ENCODE measurements at places on chromosomes 2 and 18.

DNA sequence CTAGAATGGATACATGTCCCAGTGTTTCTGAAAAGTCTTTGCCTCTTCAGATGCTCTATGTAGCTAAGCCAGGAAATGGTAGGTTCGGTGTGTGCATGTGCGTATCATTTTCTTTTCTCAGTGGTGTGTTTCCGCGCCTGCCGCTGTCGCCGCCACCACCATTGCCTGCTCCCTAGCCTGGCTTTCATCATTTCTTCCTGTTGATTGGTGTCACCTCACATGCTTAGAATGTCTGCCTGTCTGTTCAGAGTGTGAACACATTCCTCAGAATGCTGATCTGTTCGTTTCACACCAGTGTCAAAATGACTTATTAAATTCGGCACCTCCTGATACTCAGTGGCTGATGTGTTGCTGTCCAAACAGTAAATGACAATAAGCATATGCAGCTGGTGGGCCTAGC is 255.2 kb upstream of the SPRED2 start:
- no peak for DNase-seq

GRCh38 chr2:174003720-174004695 is 38.8 kb upstream of the SP3 start:
- peak; percentile 6 for DNase-seq

DNA sequence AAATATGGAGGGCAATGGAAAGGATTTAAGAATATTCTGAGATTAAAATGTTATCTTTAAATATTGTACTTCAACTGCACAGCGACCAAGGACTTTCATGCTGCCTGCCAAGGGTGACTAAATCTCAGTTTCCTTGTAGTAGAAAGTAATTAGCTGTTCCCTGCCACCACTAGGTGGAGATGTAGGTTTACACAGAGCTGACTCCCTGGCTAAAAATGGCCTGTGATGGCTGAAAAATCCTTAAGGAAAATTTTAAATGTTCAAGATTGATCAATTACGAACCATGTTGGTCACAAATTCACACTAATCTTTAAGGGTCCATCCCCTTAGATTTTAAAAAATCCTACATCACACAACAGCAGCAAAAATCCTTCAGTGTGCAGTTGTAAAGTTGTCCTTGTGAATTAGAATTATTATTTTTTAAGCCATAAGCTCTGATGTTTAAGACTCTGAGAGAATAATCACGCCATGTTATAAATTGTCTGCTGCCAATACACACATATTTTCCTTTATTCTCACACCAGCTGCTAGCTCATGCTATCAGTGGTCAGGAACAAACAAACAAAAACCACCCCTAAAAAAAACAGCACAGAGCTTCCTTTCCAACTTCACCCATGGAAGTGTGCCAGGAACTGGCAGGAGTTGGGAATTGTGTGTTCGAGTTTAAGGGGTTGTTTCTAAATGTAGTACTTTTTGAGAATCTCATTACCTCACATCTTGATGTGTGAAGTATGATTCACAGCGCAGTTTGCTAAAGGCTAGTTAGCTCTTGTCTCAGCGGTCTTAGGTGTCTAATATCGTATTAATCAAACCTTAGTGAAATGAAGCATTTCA is 399.8 kb downstream of the TMEM182 start:
- no peak for DNase-seq

DNA sequence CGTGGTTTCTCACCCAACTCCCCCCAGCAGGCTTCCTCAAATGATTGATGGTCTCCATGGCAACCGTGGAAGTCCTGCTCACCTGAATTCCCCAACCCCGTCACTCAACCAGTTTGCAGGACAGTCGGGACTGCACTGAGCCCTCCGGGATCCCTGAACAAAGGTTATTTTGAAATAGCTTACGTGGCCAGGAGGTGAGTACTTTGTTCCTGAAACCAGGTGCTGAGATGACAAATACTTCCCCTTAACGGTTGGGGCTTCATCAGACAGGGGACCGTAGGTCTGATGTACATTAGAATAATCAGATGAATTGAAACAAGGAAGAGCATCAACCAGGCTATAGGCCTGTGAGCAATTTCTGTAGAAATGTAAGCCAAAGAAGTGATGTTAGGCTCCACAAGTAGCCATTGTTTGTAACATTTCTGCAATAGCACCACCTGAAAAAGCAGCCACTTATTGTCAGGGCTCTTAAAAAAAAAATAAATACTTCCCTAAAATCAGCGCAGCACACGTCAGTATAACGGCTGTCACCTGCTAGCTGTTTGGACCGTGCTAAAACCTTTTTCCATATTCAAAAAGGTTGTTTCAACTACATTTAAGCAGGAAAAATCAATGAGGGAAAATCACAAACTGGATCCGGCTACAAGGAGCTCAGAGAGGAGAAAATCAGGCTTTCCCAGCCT is 206.4 kb upstream of the ID2 start:
- peak; percentile 51 for DNase-seq

- DNase-seq: no peak
Measured at GRCh38 chr2:166518634-166519390, 24.8 kb upstream of the SCN7A start.

DNA sequence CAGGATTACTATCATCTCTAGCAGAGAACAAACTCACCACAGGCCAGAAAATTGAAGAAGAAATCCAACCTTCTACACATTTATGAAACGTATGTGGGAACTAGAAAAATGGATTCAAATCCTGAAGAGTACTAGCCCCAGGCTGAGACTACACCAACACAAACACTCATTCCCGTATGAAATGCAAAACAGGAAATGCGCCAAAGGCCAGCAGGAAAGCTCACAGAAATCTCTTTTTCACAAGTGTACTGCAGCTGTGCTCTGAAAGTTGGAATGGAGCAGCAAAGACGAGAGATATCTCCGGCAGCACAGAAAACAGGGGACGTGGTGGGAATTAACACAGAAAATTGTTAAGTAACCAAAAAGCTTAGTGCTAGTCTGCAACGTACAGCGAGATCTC is 913.5 kb downstream of the TDRD15 start:
- DNase-seq: no peak

DNA sequence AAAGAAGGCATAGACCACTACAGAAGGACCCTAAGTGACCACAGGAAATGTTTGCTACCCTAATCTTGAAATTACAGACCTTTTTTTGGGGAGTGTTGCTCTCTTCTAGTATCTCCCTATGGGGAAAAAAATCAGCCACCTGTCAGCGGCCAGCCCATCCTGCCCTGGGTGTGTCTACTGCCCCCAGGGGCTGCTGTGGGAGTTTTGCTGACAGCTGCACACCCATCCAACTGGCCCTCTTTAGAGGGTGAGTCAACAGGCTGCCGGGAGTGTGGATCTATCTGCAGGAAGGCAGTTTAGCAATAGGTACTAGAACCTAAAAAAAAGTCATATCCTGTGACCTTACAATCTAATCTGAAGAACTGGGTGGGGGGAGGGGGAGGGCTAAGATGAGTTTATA is 796 bp upstream of the DYSF start:
- DNase-seq: no peak

DNA sequence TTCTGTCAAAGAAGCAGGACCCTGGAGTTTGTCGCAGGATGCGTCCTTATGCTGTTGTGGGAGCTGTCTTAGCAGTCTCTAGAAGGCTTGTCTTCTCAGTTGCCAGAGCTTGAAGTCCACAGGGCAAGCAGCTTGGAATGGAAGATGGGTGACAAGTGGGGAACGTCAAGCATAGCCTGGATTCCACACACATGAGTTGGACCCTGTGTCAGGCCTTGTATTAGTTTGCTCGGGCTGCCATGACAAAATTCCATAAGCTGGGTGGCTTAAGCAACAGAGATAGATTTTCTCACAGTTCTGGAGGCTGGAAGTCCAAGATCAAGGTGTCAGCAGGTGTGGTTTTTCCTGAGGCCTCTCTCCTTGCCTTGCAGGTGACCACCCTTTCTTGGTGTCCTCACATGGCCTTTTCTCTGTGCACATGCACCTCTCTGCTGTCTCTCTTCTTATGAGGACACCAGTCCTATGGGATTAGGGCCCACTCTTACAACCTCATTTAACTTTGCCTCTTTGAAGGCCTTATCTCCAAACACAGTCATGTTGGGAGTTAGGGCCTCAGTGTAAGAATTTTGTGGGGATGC is 51.3 kb downstream of the THNSL2 start:
- DNase-seq: no peak

GRCh38 chr2:147910990-147911473 is 66.2 kb downstream of the ACVR2A start:
- peak; percentile 67 for DNase-seq

- no peak for DNase-seq
Measured at GRCh38 chr2:30686669-30687068, 120.6 kb downstream of the CAPN13 start.

- DNase-seq: no peak
Measured at GRCh38 chr2:146079216-146079615, 1559.3 kb upstream of the ZEB2 start.

- no peak for DNase-seq
Measured at GRCh38 chr2:29223257-29223656, 108.0 kb downstream of the CLIP4 start.

GRCh38 chr18:79530821-79531220 is 135.1 kb downstream of the NFATC1 start:
- no peak for DNase-seq

DNA sequence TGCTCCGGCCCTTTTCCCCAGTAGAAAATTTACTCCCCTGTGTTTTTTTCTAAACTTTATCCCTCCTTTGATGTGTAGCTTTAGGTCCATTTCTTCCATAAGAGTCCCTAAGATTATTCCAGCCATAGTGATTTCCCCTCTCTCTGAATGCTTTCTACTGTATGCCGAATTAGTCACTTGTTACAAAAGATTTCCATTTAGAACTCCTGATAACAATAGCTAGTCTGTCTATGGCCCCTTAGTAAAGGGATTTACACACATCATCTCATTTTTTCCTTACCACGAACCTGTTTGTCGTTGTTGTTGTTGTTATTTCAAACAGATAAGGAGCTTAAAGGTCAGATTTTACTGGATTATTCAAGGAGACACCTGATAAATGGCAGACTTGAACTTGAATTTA is 256.1 kb downstream of the PAX3 start:
- DNase-seq: no peak

GRCh38 chr18:13369756-13370510 is 151.4 kb downstream of the LDLRAD4 start:
- no peak for DNase-seq

GRCh38 chr2:238290091-238290509 is 1.7 kb upstream of the PER2 start:
- DNase-seq: peak; percentile 60

DNA sequence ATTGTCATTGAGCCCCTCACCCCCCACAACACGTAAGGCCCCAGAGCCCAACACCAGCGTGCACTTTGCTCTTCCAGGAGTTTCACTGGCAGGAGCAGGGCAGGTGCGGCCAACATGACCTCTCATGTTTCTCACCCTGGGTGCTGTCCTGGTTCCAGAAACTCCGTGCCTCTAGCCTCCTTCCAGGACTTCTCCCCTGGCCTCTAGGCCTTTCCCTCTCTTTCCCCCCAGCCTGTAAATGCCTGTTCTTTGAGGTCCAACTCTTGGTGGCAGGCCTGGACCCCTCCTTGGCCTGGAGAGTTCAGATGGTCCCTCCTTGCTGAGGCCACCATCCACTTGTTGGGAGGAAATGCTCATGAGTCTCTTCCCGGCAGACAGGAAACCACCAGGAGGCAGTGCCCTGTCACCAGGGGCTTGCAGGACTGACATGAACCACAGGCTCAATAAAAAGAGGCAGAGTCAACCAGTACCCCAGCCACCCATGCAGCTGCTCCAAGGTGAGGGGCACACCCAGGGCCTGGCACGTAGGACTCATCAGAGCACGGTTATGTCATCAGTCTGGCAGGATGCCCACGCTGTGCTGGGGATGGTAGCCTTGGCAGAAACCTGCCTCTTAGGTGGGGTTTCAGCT is 1.5 kb downstream of the MALL start:
- DNase-seq: no peak

DNA sequence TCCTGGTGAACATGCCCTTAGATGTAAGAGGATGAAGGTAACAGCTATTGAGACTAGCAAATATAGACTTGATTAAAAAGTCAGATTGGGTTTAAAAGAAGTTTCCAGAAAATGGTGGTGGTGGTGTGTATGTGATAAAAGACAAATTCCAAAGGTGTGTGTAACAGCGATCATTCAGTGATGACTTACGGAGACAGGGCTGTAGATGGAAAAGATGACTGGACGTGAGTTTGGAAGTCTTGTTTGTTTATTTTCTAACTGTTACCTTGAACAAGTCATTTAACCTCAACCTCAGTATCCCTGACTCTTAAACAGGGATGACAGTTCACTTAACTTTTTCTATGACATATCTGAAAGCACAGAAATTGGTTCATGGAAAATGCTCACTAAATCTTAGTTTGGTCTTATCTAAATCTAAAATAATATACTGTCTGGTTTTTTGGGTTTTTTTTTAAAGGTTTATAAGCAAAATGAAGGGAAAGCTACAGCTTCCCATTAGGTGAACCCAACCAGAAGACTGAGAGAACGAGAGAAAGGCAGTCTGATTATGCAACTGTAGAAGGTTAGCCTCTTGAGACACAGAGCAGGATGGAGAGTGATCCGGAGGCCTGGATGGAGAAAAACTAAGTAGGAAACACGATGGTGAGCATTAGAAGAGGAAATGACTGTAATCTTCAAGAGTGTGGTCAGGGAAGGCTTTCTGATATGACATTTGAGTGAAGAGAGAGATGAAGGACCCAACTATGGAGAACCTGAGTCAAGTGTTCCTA is 71.9 kb downstream of the TCF4 start:
- no peak for DNase-seq

- no peak for DNase-seq
Measured at GRCh38 chr2:236977063-236977851, 108.4 kb upstream of the COPS8 start.

GRCh38 chr2:172247203-172247602 is 144.5 kb upstream of the DLX2 start:
- DNase-seq: no peak

- DNase-seq: no peak
Measured at GRCh38 chr18:73381699-73382036, 513.9 kb upstream of the NETO1 start.

All from CD4-positive, alpha-beta T cell treated with Interleukin-21 for 1 hour (primary cell).